Cerebellar nuclear complex (tissue), 1 donor: ENCODE measurements at places on chromosomes 12 and 14.

GRCh38 chr12:77615332-77615731 is 215.4 kb upstream of the NAV3 start:
- no peak for DNase-seq

- DNase-seq = no peak
Observed at GRCh38 chr12:46359667-46360280, 12.8 kb downstream of the SLC38A2 start.

GRCh38 chr14:90560991-90561390 is 164.2 kb downstream of the CALM1 start:
- no peak for DNase-seq

- DNase-seq = no peak
Observed at GRCh38 chr12:15977999-15978951, 67.1 kb downstream of the DERA start.

DNA sequence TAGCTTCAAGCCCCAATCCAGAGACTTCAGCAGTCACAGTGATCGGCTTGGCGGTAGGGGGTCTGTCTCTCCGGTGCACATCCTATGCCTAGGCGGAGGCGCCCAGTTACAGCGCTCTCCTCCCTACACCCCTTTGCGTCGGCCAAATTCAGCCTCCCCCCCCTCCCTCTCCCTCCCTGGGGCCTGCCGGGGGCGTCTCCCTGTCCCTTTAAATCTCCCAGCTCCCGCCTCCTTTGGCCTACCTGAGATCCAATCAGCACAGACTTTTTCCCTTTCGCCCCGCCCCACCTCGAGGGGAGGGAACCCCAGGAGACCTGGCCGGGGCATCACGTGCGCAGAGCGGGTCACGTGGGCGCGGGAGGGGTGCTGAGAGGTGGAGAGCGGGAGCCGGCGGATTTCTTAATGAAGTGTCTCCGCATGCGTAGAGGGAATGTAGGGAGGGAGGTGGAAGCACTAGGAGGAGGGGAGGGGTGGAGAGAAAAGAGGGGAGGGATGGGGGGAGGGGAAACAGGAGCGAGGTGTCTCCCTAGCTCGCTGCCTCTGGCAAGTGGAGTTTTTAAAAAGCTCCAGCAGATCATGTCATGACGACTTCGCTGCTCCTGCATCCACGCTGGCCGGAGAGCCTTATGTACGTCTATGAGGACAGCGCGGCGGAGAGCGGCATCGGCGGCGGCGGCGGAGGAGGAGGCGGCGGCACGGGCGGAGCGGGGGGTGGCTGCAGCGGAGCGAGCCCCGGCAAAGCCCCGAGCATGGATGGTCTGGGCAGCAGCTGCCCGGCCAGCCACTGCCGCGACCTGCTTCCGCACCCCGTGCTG is at the start of gene HOXC13:
HOXC13 (plus strand) TSS at position 506 of the 815 bp plus-strand sequence; CDS start at position 582, 76 bp downstream.
- DNase-seq = no peak

DNA sequence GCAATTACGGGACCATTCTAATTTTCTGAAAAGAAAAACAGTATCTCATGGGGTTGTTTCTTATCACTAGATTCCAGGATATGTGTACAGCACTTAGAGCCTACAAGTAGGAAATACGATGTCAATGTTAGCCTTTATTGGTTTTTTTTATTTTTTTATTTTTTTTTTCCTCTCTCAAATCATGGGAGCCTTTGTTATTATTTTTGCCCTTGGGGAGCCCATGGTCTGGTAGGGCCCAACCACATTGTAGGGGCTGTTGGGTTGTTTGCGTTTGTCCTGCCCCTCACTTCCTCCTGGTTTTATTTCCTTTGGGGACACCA is 5.9 kb downstream of the MORN3 start:
- DNase-seq = no peak

GRCh38 chr14:49424436-49425331 is 161.5 kb downstream of the RPS29 start:
- no peak for DNase-seq

DNA sequence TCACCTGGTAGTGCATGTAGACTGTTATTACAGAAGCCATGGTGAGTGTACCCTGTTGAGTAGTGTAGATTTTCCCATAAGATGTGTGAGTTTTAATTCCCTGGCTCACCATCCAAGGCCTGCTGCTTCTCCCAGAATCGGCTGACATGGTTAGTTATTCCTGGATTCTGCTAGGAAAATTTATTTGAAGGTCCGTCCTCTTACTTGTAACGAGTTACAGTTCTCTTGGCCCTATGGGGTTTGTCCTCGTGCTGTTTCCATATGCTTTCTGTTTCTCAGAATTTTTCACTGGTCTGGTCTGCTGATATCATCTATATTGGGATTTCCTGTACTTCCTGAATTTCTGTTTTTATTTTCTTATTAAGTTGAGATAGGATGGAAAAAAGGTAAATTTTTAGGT is 423.3 kb upstream of the RGS6 start:
- DNase-seq = no peak

- DNase-seq = no peak
Observed at GRCh38 chr14:89484051-89484844, 67.2 kb upstream of the FOXN3 start.

DNA sequence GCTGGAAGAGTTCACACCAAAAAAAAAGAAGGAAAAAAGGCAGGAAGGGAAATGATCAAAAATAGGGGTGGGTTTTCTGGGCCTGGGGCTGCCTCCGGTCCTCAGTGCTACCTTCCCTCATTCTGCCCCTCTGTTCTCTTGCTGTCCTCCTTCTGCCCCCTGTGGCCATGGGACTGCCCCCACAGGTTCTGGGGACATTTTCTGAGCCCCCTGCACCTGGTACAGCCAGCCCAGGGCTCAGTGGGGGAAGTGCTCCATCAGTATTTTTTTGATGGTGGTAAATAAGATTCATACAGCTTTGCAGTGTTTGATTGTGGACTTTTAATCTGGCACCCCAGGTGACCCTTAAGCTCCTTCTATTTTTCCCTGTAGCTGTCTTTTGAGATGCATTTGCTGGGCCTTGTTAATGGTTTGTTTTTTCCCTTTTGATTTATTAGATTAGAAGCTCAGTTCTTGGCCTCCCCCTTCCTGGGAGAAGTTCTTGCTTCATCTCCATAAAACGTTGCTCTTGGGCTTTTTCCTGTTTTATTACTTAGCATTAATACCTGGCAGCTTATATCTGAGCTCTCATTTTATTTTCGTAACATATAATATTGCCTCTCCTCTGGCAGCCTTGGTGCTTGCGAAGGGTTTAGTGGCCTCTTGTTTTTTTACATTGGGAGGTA is 43.1 kb downstream of the CHST11 start:
- no peak for DNase-seq

DNA sequence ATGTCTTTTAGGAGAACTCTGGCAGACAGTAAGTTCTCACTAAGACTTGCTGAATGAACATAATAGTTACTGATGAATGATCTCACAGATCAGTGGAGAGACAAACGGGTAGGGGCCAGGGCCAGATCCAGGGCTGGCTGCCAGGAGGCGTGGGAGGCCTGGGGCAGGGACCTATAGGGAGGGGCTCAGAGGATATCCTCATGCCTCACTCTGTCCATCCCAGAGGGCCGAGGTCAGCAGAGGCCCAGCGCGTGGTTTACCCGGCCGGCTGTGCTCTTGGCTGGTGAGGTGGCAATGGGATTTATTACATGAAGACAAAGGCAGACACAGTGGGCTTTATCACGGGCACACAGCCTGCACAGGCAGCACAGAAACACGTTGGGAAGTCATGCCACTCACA is 85.4 kb downstream of the CHGA start:
- no peak for DNase-seq
